OCI-LY7 (cell line): ENCODE measurements at places on chromosomes 7 and 10. TPM values are rescaled to one million over a fixed set of nuclear protein-coding genes. Genes with fewer than 3 reads are reported as not detected.

DNA sequence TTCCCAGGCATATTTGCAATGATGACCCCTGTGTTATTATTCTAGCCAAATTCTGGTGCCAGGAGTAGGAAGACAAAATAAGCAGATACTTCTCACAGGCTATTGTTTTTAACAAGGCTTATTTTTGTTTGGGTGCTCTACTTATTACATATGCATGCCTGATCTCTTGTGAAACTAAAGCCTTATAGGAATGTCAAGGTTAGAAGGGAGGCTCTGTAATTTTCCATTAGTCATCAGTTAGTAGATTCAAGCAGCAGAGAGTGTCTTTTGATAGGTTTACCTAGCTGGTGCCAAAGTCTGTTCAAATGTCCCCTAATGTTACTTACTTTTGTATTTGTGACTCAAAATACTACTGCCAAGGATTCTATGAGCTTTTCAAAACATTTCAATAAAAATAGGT, 11.7 kb upstream of the TMEM106B start:
- DNase-seq = no peak

DNA sequence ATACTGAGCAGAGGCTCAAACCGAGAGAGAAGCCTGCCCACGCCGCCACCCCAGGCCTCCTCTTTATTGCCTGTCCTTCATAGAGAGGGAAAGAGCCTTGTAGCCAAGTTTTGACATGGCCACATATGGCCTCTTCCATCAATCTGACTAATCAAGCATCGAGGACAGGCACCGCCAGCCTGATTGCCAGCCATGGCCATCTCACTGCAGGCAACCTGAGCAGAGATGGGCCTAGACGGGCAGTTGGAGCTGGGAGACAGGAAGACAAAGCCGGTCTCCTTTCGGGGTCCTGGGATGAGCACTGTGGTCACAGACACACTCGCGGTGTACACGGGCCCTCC, 67.2 kb downstream of the EBF3 start:
- no peak for DNase-seq

DNA sequence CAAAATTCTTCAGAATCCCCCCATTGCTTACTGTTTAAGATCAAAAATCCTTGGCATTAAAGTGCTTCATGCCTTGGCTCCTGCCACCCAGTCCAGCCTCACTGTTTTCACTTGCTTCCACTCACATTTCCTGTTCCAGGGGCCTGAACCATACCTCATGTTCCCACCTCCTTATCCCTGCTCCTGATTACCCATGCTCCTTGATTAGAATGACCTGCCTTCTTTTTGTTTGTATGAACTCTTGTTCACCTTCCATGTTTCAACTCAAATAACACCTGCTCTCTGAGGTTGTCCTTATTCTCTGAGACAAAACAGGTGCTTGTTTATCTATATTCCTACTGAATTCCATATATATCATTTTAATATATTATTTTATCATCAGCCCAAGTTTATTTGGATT, 77.1 kb upstream of the VSTM2A start:
- no peak for DNase-seq

The PLXNA4 gene
- not detected in 2 replicates for total RNA-seq

The FXYD4 gene
- not detected in 2 replicates for total RNA-seq
